ENCODE measurements at places on chromosomes 3 and 15. TPM values are rescaled to one million over a fixed set of nuclear protein-coding genes. Genes with fewer than 3 reads are reported as not detected.

DNA sequence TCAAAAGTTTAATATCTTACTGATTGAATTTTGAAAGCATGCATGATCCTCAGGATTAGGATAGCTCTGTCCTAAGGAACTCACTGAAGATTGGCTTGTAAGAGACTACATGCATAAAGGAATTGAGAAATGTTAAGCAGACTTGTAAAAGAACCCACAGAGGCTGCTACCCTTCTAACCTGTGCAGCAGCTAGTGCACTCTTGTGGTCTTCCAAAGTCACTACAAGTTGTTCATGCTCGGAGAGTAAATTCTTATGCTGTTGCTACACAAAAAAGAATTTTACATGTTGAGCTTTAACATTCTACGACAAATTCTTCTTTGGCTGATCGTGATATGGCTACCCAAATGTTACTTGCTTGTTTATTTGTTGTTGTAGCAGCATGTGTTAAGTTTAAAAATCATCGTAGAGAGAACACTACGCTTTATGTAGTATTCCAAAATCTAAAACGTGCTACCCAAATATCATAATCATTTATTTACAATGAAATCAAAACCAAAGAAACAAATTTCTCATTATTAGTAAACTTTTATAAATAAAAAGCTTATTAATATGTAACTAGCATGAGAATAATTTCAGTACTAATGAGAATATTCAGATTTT is 55.0 kb downstream of the GOLIM4 start:
- no peak for DNase-seq

GRCh38 chr3:151093905-151094304 is 8.4 kb downstream of the MED12L start:
- DNase-seq: no peak

DNA sequence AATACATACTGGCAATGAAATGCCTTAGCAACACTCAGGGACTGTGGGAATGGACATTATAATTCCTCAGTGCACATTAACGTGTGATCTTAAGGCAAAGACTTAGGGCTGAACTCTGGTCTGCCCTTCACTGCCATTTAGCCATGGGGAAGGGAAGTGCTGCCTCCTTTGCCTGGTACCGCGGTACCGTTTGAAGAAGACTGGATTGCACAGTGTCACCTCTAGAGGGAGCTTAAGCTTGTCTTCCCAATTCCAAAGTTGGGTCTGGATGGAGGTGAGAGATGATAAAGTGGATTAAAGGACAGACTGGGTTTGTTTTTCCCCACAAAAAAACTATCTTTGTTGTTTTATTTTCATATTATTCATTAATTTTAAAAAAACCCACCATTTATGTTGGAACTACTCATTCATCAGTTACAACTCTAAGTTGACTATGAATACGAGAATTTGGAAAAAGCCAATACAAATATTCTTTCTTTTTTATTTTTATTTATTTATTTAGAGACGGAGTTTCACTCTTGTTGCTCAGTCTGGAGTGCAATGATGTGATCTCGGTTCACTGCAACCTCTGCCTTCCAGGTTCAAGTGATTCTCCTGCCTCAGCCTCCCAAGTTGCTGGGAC is 60.0 kb upstream of the SYN2 start:
- no peak for DNase-seq

The PCCB gene
- 28.5 TPM for total RNA-seq

The GOLGA6B gene
- total RNA-seq: not detected

The WWTR1 gene
- total RNA-seq: 65.9 TPM
